A549 treated with dexamethasone at 1 μM for 4 hours (cell line): ENCODE measurements at places on chromosomes 7 and 10. TPM values are rescaled to one million over a fixed set of nuclear protein-coding genes. Genes with fewer than 3 reads are reported as not detected.

Gene GFRA1
- 8.4 to 12.2 TPM (median 11.6 TPM) in 5 replicates for total RNA-seq

Gene MYL10
- total RNA-seq = not detected in 5 replicates

Gene NUTM2E
- total RNA-seq = 0.26 to 0.48 TPM (median 0.40 TPM) in 5 replicates

Gene HOXA10
- 6.9 to 8.3 TPM (median 7.2 TPM) in 5 replicates for total RNA-seq

Gene BTBD16
- total RNA-seq = 0.43 to 0.81 TPM (median 0.70 TPM) in 5 replicates

Gene ADAM12
- total RNA-seq = 2.7 to 4.9 TPM (median 3.9 TPM) in 5 replicates

Gene PDZD8
- 23.9 to 40.6 TPM (median 36.6 TPM) in 5 replicates for total RNA-seq

Gene RBM20
- 3.6 to 4.9 TPM (median 4.0 TPM) in 5 replicates for total RNA-seq

Gene NUDT1
- total RNA-seq = 96.3 to 103 TPM (median 99.2 TPM) in 5 replicates

Gene H2BK1
- not detected in 5 replicates for total RNA-seq

Gene LIPN
- total RNA-seq = not detected in 5 replicates

Gene NPY4R
- 26.1 to 50.1 TPM (median 42.2 TPM) in 5 replicates for total RNA-seq

Gene RAB19
- total RNA-seq = not detected in 5 replicates

Gene GHITM
- total RNA-seq = 189 to 206 TPM (median 196 TPM) in 5 replicates

Gene MOGAT3
- total RNA-seq = 0.20 TPM in 1 of 5 replicates, not detected in the others

Gene LRRC17
- total RNA-seq = 0.03 to 0.13 TPM (median 0.06 TPM) in 4 of 5 replicates, not detected in the other

Gene SPDYE16
- 0.04 TPM in 1 of 5 replicates, not detected in the others for total RNA-seq

Gene MBL2
- not detected in 5 replicates for total RNA-seq

Gene DOCK4
- 5.5 to 10.1 TPM (median 7.4 TPM) in 5 replicates for total RNA-seq

Gene ZNF511
- total RNA-seq = 60.8 to 75.5 TPM (median 68.0 TPM) in 5 replicates

Gene LOXL4
- 1.4 to 1.9 TPM (median 1.4 TPM) in 5 replicates for total RNA-seq

Gene BTRC
- total RNA-seq = 8.1 to 12.8 TPM (median 11.2 TPM) in 5 replicates

Gene SPDYE11
- not detected in 5 replicates for total RNA-seq

Gene SSBP1
- total RNA-seq = 280 to 363 TPM (median 299 TPM) in 5 replicates

Gene DLX6
- total RNA-seq = not detected in 5 replicates

Gene IFIT1B
- total RNA-seq = not detected in 5 replicates

Gene ERVW-1
- 0.04 TPM in 2 of 5 replicates, not detected in the others for total RNA-seq

Gene CYP3A7
- not detected in 5 replicates for total RNA-seq

Gene FUOM
- total RNA-seq = 11.3 to 14.6 TPM (median 13.2 TPM) in 5 replicates

Gene SUN1
- 50.9 to 98.8 TPM (median 85.1 TPM) in 5 replicates for total RNA-seq

Gene ZNF277
- total RNA-seq = 12.0 to 14.8 TPM (median 13.9 TPM) in 5 replicates

Gene LIPJ
- not detected in 5 replicates for total RNA-seq

Gene SORCS3
- total RNA-seq = not detected in 5 replicates

Gene OPALIN
- total RNA-seq = not detected in 5 replicates

Gene MAPK8
- 27.3 to 39.0 TPM (median 34.2 TPM) in 5 replicates for total RNA-seq

Gene CCDC7
- 0.46 to 0.93 TPM (median 0.71 TPM) in 5 replicates for total RNA-seq

Gene POLR1F
- 12.9 to 17.4 TPM (median 15.0 TPM) in 5 replicates for total RNA-seq

Gene TRIL
- not detected in 5 replicates for total RNA-seq

Gene SEMA3D
- total RNA-seq = 0.04 to 0.10 TPM (median 0.07 TPM) in 5 replicates

Gene MUC3A
- 13.2 to 27.0 TPM (median 23.2 TPM) in 5 replicates for total RNA-seq

Gene GHRHR
- total RNA-seq = 0.06 TPM in 1 of 5 replicates, not detected in the others
